ENCODE measurements at places on chromosomes 11 and 22.

DNA sequence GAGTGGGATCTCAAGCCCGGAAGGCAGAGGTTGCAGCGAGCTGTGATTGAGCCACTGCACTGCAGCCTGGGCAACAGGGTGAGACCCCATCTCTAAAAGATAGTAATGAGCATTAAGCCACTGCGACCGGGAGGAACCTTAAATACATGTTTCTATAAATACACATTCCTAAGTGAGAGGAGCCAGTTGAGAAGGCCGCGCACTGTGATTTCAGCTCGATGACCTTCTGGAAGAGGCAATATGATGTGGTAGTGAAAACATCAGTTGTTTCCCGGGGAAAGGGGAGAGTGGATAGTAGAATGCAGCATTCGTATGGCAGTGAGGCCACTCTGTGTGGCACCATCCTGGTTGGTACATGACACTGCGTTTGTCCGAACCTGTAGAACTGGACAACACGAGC, 18.0 kb downstream of the PTDSS2 start:
- H3K27me3 ChIP-seq: no peaks in the 10 kb centered on the region
- H3K4me3 ChIP-seq: no peak overlapping the region
- no peak for DNase-seq
- H3K4me1 ChIP-seq: peaks cover 17% of the 10 kb centered on the region
- peaks cover 6% of the 10 kb centered on the region for H3K36me3 ChIP-seq
- peak overlapping the region; percentile 99 for H3K27ac ChIP-seq

- no peak overlapping the region for H3K4me3 ChIP-seq
- H3K4me1 ChIP-seq: no peaks in the 10 kb centered on the region
- DNase-seq: no peak
- no peaks in the 10 kb centered on the region for H3K36me3 ChIP-seq
- no peak overlapping the region for H3K27ac ChIP-seq
These were observed 104.1 kb downstream of the BRD1 start for GRCh38 chr22:49723478-49724029.

DNA sequence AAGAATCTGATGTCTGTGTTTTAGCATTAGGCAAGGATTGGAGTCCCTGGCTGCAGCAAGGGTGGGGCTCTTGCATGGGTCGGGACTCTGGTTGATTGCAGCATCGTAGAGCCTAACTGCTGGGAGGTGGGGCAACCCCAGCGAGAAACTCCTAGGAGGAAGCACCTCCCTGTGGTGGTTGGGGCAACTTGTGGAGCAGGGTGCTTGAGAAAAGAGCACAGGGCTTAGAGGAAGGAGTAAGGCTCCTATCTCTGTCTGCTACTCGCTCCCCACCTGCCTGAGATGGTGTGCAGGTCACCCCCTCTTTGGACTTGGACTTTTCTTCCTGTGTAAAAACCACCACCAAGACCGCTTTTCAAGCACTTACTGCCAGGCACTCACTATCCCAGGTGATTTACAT, 15.6 kb downstream of the SREBF2 start:
- DNase-seq: no peak
- no peak overlapping the region for H3K27ac ChIP-seq
- H3K36me3 ChIP-seq: no peaks in the 10 kb centered on the region
- no peak overlapping the region for H3K4me3 ChIP-seq

DNA sequence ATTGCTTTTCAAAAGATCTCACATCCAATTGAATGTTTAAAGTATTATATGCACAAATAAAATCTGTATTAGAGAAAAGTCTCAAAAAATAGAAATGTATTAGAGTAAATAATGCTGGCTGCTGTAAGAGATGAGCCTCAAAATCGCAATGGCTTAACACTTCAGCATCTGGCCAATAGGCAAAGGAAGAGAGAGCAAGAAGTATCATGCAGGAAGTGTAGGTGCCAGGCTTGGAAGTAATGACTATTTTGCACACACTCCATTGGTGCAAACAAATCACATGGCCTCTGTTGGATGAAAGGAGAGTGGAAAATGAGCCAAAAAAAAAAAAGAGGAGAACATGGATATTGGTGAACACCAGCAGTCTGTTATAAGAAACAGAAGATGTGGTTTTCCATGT, 193.0 kb upstream of the E2F8 start:
- H3K4me1 ChIP-seq: peaks cover 13% of the 10 kb centered on the region
- no peak overlapping the region for H3K27ac ChIP-seq
- no peak overlapping the region for H3K4me3 ChIP-seq
- no peak for DNase-seq
- no peaks in the 10 kb centered on the region for H3K27me3 ChIP-seq

DNA sequence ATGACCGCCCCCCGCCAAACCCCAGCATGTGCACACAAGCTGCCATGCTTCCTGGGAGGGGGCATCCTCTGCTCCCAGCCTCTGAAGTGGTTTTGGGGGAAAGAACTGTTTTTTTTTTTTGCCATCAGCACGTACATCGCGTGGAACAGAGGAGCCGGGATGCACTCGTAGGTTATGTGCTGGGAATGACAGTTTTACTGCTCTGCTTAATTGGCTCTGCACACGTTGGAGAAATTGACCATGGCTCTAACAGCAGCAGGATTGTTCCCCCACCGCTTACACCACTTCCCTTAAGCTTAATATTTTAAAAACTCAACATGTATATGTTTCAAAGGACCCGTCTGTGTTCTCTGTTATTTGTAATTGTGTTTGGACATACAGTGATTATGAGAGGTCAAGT, 175.2 kb downstream of the NAV2 start:
- no peaks in the 10 kb centered on the region for H3K27me3 ChIP-seq
- no peak for DNase-seq
- peaks cover 10% of the 10 kb centered on the region for H3K36me3 ChIP-seq
- H3K27ac ChIP-seq: no peak overlapping the region
- peaks cover 13% of the 10 kb centered on the region for H3K4me1 ChIP-seq
- no peak overlapping the region for H3K4me3 ChIP-seq

- H3K4me3 ChIP-seq: no peak overlapping the region
- H3K27ac ChIP-seq: peak overlapping the region; percentile 58
- no peak for DNase-seq
- H3K27me3 ChIP-seq: no peaks in the 10 kb centered on the region
- peaks cover 19% of the 10 kb centered on the region for H3K4me1 ChIP-seq
- H3K36me3 ChIP-seq: peaks cover 29% of the 10 kb centered on the region
These were observed 10.8 kb downstream of the BLID start for GRCh38 chr11:122105044-122105758.

- no peaks in the 10 kb centered on the region for H3K36me3 ChIP-seq
- no peaks in the 10 kb centered on the region for H3K27me3 ChIP-seq
- no peak overlapping the region for H3K27ac ChIP-seq
- no peaks in the 10 kb centered on the region for H3K4me1 ChIP-seq
These were observed 138.8 kb downstream of the LRRC4C start for GRCh38 chr11:41320653-41321052.

GRCh38 chr11:123065621-123066020, 3.7 kb upstream of the HSPA8 start:
- H3K27me3 ChIP-seq: no peaks in the 10 kb centered on the region
- peak; percentile 82 for DNase-seq
- H3K4me1 ChIP-seq: peaks cover 5% of the 10 kb centered on the region
- peak overlapping the region; percentile 86 for H3K27ac ChIP-seq
- H3K36me3 ChIP-seq: peaks cover 10% of the 10 kb centered on the region

GRCh38 chr11:58621586-58622262, 741 bp upstream of the CNTF start:
- no peak for DNase-seq
- H3K27me3 ChIP-seq: no peaks in the 10 kb centered on the region
- peaks cover 21% of the 10 kb centered on the region for H3K36me3 ChIP-seq
- H3K27ac ChIP-seq: no peak overlapping the region
- peaks cover 15% of the 10 kb centered on the region for H3K4me1 ChIP-seq

DNA sequence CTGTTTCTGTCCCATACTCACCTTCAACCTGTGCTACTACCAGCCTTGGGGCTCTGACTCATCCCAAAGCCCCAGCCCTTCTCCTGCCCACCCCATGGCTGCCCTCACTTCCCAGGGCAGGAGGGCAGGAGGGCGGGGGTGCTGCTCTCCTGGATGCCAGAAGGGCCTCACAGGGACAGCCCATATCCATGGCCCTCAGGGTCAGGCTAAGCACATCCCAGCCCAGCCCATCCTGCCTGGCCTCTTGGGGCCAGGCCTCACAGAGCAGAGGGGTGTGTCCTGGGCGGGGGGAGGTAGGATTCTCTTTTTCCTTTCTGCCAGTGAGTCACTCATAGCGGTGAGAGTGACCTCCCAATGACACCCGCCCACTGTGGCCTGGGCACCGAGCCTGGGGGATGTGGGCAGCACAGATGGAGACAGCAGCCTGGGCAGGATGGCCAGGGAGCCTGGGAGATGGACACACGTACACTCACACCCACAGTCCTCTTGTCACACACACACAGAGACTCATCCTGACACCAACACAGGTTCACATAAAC, 2.4 kb downstream of the LTBP3 start:
- peaks cover 19% of the 10 kb centered on the region for H3K36me3 ChIP-seq
- no peaks in the 10 kb centered on the region for H3K27me3 ChIP-seq
- DNase-seq: peak; percentile 88
- H3K4me1 ChIP-seq: peaks cover 38% of the 10 kb centered on the region
- H3K4me3 ChIP-seq: no peak overlapping the region

DNA sequence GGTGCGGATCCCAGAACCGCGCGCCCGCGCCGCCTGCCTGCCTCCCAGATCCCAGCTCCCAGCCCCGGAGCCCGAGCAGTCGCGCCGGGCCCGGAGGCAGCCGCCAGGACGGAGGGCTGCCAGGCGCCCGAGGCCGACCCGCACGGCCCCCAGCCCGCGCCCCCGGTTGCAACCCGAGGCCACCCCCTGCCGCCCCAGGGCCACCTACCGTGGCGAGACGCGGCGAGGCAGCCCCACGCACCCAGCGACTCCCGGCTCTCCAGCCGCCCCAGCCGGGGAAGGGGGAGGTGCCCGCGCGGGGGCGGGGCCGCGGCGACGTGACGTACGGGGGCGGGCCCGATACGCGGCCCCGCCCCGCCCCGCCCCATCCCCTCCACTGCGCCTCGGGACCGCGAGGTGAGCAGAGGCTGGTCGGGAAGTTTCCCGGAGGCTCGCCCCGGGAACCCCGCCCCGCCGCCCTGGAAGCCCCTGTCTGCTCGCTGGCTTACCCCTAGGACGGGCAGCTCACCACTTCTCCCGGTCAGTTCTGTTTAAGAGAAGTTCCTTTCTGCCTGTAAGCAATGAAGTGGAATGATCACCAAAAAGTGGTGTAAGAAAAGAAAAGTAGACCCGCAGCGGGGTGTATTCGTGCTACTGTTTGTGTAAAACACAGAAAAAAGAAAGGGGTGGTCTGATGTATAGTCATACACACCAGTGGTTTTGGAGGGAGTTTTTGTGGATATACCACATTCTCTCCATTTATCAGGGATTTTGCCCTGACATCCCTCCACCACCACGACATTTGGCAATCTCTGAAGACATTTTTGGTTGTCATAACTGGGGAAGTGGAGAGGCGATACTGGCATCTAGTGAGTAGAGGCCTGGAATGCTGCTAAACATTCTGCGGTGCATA, at the start of gene TPST2:
Gene TPST2 (minus strand): TSS at position 288 of the 892 bp plus-strand sequence. CDS start 48,502 bp downstream, outside the sequence.
- peak within 1 kb of the TSS; percentile 73 for H3K27ac ChIP-seq
- H3K4me1 ChIP-seq: peaks cover 10% of the 10 kb centered on the region
- H3K36me3 ChIP-seq: no peaks in the 10 kb centered on the region
- peak; percentile 65 for DNase-seq

- peaks cover 1% of the 10 kb centered on the region for H3K27me3 ChIP-seq
- H3K4me3 ChIP-seq: no peak overlapping the region
- no peak for DNase-seq
- no peaks in the 10 kb centered on the region for H3K4me1 ChIP-seq
These were observed 21.3 kb upstream of the KDM4E start for GRCh38 chr11:95003716-95004115.

DNA sequence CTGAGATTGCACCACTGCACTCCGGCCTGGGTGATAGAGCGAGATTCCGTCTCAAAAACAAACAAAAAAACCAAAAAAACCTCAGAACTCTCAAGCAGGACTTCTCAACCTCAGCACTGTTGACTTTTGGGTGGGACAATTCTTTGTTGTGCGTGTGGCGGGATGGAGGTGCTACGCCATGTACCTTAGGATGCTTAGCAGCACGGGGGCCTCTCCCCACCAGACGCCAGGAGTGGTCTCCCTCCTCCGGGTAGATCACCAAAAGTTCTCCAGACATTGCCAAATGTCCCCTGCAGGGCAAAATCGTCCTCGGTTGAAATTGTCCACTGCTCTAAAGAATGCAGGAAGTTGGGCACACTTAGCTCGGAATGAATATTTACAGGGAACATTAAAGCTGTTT, 26.9 kb upstream of the ATXN10 start:
- H3K27ac ChIP-seq: no peak overlapping the region
- no peak for DNase-seq
- H3K36me3 ChIP-seq: no peaks in the 10 kb centered on the region

Data from IMR-90 (cell line).